ENCODE measurements at places on chromosomes 11 and 22.
A peak's percentile ranks its signal among the peaks of the same experiment; 100 is the strongest.

GRCh38 chr11:130212431-130212961, 52.9 kb downstream of the ST14 start:
- DNase-seq = no peak

- DNase-seq = no peak
Observed at GRCh38 chr22:22938672-22939587, 51.3 kb downstream of the IGLL5 start.

GRCh38 chr11:57482782-57483561, 22.6 kb downstream of the RTN4RL2 start:
- peak; percentile 44 for DNase-seq

GRCh38 chr11:2742611-2743426, 43.0 kb upstream of the KCNQ1OT1 start:
- no peak for DNase-seq

GRCh38 chr11:116731821-116732220, 41.0 kb downstream of the BUD13 start:
- no peak for DNase-seq

- no peak for DNase-seq
Observed at GRCh38 chr11:92663539-92663938, 305.9 kb upstream of the MTNR1B start.

DNA sequence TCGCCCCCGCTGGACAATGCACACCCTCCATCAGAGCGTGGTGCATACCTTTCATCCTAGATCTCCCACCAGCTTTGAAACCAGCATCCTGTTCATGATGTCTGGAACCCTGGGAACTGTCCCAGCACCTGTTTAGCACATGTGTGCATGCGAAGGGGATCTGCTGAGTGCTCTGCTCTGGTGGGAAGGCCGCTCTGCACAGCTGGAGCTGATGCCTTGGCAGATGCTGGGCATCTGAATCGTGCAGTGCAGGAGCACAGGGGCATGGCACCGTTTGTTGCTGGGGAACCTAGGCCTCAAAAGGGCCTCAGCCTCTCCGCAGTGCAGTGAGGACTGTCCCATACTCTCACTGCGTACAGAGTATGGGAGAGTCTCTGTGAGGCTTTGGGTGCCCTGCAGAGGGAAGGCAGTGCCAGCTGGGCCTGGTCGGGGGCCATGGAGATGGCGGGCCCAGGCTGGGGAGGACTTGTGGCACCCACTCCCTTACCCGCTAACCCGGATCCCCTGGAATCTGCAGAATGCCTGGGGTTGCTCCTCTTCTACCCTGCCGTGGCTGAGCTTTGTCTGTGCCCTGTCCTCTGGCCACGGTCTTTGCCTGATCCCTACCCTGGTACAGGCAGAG, 72.9 kb upstream of the ATXN10 start:
- DNase-seq = no peak

GRCh38 chr11:98423933-98424332, 596.8 kb upstream of the CNTN5 start:
- DNase-seq = no peak

GRCh38 chr11:14643697-14644225, at the start of gene PDE3B:
TSS of gene PDE3B (plus strand) at chr11:14643804. CDS start at chr11:14644076, 272 bp downstream.
- peak; percentile 71 for DNase-seq

GRCh38 chr11:45446998-45447397, 160.9 kb upstream of the SYT13 start:
- no peak for DNase-seq

GRCh38 chr22:30809086-30809485, 114.4 kb downstream of the OSBP2 start:
- no peak for DNase-seq

- no peak for DNase-seq
Observed at GRCh38 chr11:15198284-15198683, 83.6 kb downstream of the INSC start.

DNA sequence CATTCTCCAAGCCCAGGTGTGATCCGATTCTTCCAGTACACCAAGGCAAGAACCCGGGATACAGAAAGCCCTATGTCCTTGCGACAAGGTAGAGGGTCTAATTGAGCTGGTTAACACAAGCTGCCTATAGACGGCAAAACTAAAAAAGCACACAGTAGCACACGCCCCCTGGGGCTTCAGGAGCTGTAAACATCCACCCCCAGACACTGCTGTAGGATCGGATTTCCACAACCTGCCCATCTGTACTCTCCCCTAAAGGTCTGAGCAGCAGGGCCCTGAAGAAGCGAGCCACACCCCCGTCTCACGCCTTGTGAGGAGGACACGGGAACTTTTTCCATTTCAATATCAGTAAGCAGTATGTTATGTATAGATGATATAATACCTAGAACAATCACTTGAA, 624.7 kb downstream of the BUD13 start:
- no peak for DNase-seq

- DNase-seq = no peak
Observed at GRCh38 chr11:128238521-128239265, 348.7 kb downstream of the ETS1 start.

GRCh38 chr11:133977067-133977677, 20.4 kb upstream of the IGSF9B start:
- no peak for DNase-seq

DNA sequence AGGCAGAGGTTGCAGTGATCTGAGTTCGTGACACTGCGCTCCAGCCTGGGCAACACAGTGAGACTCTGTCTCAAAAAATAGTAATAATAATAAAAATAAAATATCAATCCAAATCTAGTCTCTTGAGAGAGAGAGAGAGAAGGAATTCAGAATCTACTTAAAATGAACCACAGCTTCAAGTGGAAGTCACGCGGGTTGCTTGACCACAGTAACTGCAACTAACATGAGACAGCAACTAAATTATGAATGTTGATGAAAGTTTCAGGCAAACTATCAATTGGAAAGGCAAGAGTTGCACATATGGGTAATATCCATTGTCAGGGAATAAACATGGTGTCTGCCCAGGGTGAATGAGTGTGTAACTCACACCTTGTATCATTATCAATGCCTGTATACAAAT, 12.5 kb downstream of the POU2AF2 start:
- no peak for DNase-seq

DNA sequence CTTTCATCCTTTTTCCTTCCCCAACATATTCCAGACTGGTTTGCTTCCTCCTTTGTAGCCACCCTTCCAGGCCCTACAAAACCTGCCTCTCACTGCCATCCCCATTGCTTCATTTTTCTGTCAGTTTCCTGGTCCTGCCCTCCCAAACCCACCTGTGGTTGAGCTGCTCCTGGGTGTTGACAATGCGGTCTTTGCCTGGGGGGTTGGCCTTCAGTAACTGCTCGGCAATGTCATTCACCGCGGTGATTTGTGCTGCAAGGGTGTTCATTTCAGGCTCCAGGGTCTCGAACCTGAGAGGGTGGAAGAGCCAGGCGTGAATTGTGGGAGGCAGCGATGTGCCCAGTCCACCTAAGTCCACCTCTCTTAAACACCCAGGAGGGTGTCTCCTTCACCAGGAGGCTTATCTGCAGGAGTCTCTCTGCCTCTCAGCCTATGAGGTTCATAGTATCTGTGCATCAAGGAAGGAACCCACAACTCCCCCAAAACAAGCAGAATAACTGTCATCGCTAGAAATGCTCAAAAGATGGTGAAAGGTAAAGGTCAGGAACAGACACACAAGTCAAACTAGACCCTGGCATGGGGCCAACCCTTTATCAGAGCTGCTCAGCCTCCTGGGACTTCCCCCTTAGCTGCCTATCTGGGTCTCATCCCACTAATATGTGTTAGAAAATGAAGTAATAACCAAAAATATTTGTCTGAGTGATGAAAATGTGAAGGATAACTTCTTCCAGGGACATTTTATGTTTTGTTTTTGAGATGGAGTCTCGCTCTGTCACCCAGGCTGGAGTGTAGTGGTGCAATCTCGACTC, 23.9 kb upstream of the RBM4B start:
- DNase-seq = no peak

DNA sequence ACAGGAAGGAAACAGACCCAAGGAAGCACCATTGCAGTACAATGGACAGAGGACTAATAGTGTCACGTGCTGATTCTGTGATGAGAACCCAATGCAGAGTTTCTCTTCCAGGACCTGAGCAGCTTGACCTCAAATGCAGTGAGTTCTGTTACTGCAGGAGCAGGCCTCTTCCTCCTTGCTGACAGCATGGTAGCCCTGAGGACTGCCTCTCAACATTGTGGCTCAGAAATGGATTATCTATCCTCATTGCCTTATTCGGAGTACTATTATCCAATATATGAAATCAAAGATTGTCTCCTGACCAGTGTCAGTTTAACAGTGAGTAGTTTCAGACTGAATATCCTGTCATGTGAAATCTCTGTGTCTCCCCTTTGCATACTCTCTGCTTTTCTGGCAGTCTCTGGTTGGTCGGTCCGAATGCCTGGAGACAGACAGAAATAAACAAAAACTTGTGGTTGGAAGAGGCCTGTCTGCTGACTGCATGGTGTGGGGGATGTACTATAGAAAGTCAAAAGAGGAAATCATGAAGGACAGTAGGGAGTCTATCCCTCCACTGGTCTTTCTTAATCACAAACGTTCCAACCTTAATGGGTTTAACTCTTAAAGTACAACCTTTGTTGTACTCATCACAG, 6.9 kb upstream of the MS4A14 start:
- no peak for DNase-seq

DNA sequence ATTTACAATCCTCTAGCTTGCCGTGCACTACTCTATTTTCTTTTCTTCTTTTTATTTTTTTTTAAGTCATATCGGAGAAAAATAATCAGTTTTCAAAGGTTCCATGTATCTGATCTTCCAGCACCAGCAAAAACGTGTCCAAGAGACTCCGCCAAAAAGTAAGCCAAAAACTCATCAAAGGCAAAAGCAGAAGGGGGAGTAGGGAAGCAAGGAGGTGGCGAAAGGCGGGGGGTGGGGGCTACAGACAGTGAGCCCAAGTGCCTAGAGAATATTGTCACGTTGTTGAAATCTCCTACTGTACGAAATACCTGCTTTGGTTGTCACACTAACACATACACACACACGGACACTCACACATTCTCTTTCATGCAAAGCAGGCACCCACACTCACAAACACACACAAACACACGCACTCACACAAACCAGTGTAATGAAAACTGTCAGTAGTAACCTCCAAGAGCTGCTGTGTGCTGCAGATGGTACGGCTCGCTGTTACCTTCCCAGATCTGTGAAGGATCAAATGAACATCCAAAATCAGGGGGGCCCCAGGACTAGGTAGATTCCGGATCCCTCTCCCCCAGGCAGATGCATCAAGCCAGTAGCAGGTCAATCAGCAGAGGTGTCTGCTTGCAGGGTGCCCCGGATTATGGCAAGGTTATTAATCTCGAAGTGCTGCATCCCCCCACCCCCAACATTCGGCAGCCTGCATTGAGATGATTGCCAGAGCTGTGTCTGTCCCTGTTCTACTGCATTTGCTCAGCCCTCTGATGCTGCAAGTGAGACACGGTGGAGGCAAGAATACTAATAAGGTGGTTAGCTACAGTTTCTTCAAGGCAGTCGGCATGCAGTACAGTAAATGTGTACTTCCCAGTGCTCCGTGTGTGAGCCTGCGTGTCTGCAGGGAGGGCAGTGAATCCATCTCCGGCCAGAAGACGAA, at the start of gene LRRC4C:
Gene LRRC4C (minus strand): TSS at position 188 of the 937 bp plus-strand sequence.
- DNase-seq = no peak

DNA sequence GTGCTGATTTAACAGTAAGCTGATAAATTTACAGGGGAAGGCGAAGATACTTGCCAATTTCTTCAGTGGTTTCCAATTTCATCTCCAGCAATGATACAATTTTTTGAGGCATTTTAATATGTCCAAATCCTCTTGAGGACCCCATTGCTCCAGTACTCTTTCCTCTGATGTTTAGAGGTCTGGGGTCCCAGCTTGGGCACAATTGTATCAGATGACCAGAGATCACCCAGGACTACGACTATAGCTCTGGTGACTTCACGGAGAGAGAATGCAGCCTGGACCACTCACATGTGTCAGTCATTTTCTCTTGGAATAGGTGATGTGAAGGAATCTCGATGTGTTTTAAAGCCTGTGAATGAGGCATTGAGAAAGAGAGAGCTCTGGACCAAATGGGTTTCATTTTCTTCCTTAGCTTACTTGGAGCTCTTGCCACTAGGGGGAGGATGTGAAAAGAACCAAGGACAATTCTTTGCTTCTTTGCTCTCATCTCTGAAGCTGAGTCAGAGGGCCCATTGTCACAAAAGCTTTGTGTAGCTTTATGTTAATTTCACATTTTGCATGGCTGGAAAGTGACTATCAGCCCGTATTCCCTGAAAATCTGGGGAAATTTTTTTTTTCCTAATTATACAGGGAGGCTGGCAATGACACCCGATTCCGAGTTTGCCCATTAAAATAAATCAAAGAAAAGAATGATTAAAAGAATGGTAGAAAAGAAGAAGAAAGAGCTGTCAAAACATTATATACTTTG, 6.7 kb upstream of the CCDC90B start:
- no peak for DNase-seq

DNA sequence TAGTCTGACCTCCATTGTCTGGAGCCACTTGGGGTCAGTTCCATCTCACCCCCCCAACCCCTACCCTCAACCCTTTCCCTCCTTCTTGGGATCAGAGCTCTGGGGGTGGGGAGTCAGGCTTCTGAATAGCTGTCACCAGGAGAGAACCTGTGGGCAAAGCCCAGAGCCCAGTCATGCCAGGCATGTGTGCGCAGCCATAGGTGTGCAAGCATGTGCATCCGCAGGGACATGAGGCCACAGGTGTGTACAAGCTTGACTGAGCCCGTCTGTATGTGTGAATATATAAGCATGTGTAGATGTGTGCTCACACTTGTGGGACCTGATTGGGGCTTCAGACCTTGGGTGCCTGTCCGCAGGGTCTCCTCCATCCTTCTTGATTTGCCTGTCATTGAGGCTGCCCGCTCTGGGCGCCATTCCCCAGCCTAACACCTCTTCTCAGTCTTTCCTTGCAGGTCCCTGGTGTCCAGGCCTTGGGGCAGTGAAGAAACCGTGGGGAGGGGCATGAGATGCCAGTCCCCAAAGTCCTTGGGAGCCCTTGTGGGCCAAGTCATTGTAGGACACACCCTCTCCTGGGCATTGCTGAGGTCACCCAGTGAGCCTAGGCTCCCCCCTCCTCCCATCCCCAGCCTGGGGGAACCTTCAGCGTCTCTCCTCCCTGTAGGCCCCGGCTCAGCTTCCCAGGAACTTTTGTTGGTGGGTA, 9.0 kb downstream of the ATG16L2 start:
- DNase-seq = no peak

- DNase-seq = no peak
Observed at GRCh38 chr11:2529173-2529572, 84.4 kb downstream of the KCNQ1 start.

DNA sequence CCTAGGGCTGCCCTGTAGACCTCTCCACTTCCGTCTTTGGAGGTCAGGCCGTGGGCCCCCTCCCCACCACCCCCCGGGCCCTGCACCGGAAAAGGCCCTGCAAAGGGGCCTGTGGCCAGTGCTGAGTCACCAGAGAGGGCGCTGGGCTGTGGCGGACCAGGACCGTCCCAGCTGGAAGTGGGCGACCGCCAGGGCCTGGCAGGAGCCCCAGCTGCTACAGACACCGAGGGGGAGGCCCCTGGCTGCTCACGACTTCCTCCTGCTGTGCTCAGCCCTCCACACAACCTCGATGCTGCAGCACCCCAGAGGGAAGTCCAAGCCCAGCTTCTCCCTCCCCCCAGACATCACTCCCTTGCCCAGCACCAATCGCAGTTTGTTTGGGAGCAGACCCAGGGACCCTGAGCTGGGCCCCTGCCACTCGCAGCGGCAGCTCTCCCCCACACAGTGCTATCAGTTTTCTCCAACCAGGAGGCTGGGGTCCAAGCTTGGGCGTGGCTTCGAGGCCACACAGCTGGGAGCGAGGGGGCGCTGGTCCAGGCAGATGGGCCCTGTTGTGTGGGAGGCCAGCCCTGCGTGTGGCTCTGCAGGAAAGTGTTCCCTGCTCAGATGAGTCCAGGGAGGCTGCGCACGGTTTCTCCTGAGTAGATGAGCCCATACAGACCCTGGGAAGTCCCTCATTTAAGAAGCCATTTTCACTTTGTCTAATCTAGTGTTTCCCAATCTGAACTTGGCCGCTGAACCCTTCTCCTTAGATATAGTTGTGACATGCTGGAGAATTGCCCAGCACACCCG, 5.6 kb upstream of the SH3BP1 start:
- DNase-seq = peak; percentile 40

Data from CD4-positive, alpha-beta memory T cell (primary cell).